ENCODE measurements at places on chromosomes 5 and 9. TPM values are rescaled to one million over a fixed set of nuclear protein-coding genes. Genes with fewer than 3 reads are reported as not detected.

Gene C9orf153
- total RNA-seq, result not detected

Gene TAL2
- total RNA-seq, result 0.32 TPM

Gene WNT8A
- not detected for total RNA-seq

Gene PCDHGA3
- total RNA-seq, result not detected

Gene PALM2AKAP2
- 0.49 TPM for total RNA-seq

Gene CTXN3
- total RNA-seq, result not detected

Gene IGFBPL1
- total RNA-seq, result 2.9 TPM

Gene CCDC192
- not detected for total RNA-seq

Gene GMCL2
- not detected for total RNA-seq

Measured in A549 treated with RU486 at 1 μM for 4 hours (cell line).